ENCODE measurements at places on chromosomes 7 and 10.

- H3K36me3 ChIP-seq, result no peaks in the 10 kb centered on the region
- DNase-seq, result no peak
- H3K27ac ChIP-seq, result no peak overlapping the region
- no peaks in the 10 kb centered on the region for H3K27me3 ChIP-seq
- H3K4me1 ChIP-seq, result no peaks in the 10 kb centered on the region
Observed at GRCh38 chr7:46549892-46550639, 629.0 kb upstream of the IGFBP3 start.

DNA sequence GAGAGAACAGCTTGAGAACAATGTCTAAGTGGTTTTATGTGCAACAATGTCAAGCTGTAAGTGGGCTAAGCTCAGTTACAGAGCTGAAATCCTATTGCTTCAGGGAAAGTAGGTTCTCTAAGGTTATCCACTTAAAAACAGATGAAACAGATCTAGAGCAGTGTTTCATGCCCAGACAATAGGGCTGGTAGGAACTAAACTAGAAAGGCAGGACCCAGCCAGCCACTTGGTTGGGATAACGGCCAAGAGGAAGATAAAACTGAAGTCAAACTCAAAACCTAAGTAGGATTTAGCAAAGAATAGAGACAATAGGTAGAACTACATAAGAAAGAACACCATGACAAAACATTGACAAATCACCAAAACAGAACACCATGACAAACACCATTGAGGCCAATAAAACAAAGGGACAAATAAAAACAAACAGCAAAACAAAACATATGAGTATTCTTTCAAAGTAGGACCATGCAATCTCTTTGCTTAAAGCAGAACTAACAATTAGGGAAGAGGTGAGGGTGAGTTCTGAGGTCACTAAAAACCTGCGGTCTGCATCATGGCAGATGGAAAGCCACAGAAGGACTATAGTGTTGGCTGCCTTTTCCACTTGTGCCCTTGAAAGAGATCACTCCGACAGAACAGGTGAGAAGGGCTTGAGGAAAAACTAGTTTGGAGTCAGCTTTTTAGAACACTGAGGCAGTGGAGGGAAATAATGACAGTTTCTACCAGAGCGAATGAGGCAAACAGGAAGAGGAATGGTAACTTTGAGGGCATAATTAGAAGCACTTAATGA is 81.0 kb downstream of the HGF start:
- no peaks in the 10 kb centered on the region for H3K4me1 ChIP-seq
- no peaks in the 10 kb centered on the region for H3K27me3 ChIP-seq
- H3K27ac ChIP-seq, result no peak overlapping the region
- DNase-seq, result no peak
- no peaks in the 10 kb centered on the region for H3K36me3 ChIP-seq

GRCh38 chr10:132942101-132943057 is at the start of gene CFAP46:
TSS of gene CFAP46 (minus strand) at chr10:132942570. CDS start at chr10:132942484, 86 bp downstream.
- H3K4me3 ChIP-seq, result peak within 1 kb of the TSS; percentile 51
- H3K27me3 ChIP-seq, result peaks cover 28% of the 10 kb centered on the region
- no peak within 1 kb of the TSS for H3K27ac ChIP-seq
- peaks cover 3% of the 10 kb centered on the region for H3K4me1 ChIP-seq
- DNase-seq, result no peak

GRCh38 chr7:2115760-2116447 is 116.8 kb downstream of the MAD1L1 start:
- DNase-seq, result no peak
- no peak overlapping the region for H3K27ac ChIP-seq
- H3K4me1 ChIP-seq, result peaks cover 31% of the 10 kb centered on the region
- peaks cover 4% of the 10 kb centered on the region for H3K36me3 ChIP-seq
- H3K27me3 ChIP-seq, result no peaks in the 10 kb centered on the region

DNA sequence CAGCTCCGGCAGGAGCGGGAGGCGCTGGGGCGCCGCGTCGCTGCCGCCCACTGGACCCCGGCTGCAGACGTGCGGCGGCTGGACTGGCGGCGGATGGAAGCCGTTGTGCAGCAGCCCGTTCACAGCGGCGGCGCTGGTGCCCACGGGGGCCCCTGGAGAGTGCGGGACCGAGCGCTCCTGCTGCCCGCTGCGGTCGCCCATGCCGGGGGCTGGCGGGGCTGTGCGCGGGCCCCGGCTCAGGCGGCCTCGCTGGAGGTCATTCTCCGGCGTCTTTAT is 413 bp downstream of the PANK1 start:
- no peak for DNase-seq
- peaks cover 12% of the 10 kb centered on the region for H3K4me1 ChIP-seq
- no peak overlapping the region for H3K27ac ChIP-seq
- no peaks in the 10 kb centered on the region for H3K36me3 ChIP-seq
- peaks cover 16% of the 10 kb centered on the region for H3K27me3 ChIP-seq
- H3K4me3 ChIP-seq, result no peak overlapping the region

- no peak overlapping the region for H3K27ac ChIP-seq
- no peaks in the 10 kb centered on the region for H3K27me3 ChIP-seq
- H3K36me3 ChIP-seq, result peaks cover 55% of the 10 kb centered on the region
- H3K4me1 ChIP-seq, result no peaks in the 10 kb centered on the region
Observed at GRCh38 chr10:97362310-97363033, 27.9 kb upstream of the FRAT2 start.

GRCh38 chr7:139692723-139693122 is 85.1 kb downstream of the HIPK2 start:
- H3K27ac ChIP-seq, result no peak overlapping the region
- no peak overlapping the region for H3K4me3 ChIP-seq
- H3K27me3 ChIP-seq, result no peaks in the 10 kb centered on the region
- H3K4me1 ChIP-seq, result peaks cover 26% of the 10 kb centered on the region
- DNase-seq, result no peak
- H3K36me3 ChIP-seq, result peaks cover 17% of the 10 kb centered on the region

DNA sequence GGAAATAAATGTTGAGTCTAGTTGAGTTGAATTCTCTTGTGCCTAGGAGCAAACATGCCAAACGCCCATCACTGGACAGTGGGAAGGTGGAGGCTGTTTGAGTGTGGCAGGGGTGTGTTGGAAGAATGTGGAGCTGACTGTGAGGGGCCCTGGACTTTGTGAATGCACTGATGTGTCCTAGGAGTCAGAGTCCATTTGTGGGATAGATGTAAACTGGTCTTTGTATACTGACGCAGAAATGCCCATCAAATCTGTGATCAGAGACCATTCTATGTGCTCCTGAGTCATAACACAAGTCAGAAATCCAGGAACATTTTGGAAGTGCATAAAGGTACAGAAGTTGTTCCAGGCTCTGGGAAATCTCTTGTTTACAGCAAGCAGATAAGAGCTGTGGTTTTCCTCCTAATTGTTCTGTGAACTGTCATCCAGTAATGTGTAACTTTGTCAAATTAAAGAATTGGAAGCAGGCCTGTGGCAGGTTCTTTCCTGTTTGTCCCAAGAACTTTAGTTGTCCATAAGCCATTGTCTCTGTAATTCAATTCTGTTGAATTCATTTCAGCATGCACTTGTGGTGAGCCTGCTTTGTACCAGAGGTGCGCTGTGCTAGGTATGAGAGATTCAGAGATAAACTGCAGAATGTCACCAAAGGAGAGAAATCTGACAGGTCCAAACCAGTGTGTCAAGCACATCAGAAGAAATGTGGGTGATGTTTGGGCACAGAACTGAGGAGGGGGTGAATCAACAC is 7.6 kb downstream of the PRXL2A start:
- no peak overlapping the region for H3K4me3 ChIP-seq
- peaks cover 21% of the 10 kb centered on the region for H3K4me1 ChIP-seq
- H3K27ac ChIP-seq, result no peak overlapping the region

- H3K4me1 ChIP-seq, result peaks cover 36% of the 10 kb centered on the region
- no peaks in the 10 kb centered on the region for H3K36me3 ChIP-seq
- no peak overlapping the region for H3K4me3 ChIP-seq
- no peak overlapping the region for H3K27ac ChIP-seq
Observed at GRCh38 chr10:21529032-21529910, 3.8 kb upstream of the SKIDA1 start.

Data from activated T-helper 2 cell treated with anti-CD3 and anti-CD28 coated beads, Interferon-gamma antibody, Interleukin-2, Interleukin-4, amounts not matched to agents 10 μg/mL and 5 μg/mL and 100 μg/mL, durations not matched to agents 14 hours and 24 hours and 36 hours (primary cell).